ENCODE measurements at places on chromosomes 13 and 19. TPM values are rescaled to one million over a fixed set of nuclear protein-coding genes. Genes with fewer than 3 reads are reported as not detected.

RYR1 gene
- total RNA-seq, result not detected

DACT3 gene
- 4.4 TPM for total RNA-seq

SLITRK1 gene
- total RNA-seq, result not detected

ZNF154 gene
- 0.92 TPM for total RNA-seq

ZNF587B gene
- 11.4 TPM for total RNA-seq

ATP8B3 gene
- total RNA-seq, result 3.8 TPM

NTN5 gene
- not detected for total RNA-seq

CEACAM16 gene
- total RNA-seq, result not detected

PTGIR gene
- total RNA-seq, result not detected

MISP3 gene
- 0.34 TPM for total RNA-seq

NKPD1 gene
- not detected for total RNA-seq

HSD17B14 gene
- not detected for total RNA-seq

CD37 gene
- not detected for total RNA-seq

DAND5 gene
- total RNA-seq, result not detected

KCNJ14 gene
- 0.53 TPM for total RNA-seq

C5AR2 gene
- not detected for total RNA-seq

SMIM24 gene
- not detected for total RNA-seq

IZUMO2 gene
- not detected for total RNA-seq

INAFM1 gene
- 2.5 TPM for total RNA-seq

KIR2DL4 gene
- total RNA-seq, result not detected

C1QTNF9 gene
- not detected for total RNA-seq

ZNF793 gene
- not detected for total RNA-seq

TYROBP gene
- not detected for total RNA-seq

ACER1 gene
- not detected for total RNA-seq

KLK6 gene
- not detected for total RNA-seq

LILRA2 gene
- total RNA-seq, result not detected
